HFFc6 (cell line): ENCODE measurements at places on chromosomes 13 and 19.

DNA sequence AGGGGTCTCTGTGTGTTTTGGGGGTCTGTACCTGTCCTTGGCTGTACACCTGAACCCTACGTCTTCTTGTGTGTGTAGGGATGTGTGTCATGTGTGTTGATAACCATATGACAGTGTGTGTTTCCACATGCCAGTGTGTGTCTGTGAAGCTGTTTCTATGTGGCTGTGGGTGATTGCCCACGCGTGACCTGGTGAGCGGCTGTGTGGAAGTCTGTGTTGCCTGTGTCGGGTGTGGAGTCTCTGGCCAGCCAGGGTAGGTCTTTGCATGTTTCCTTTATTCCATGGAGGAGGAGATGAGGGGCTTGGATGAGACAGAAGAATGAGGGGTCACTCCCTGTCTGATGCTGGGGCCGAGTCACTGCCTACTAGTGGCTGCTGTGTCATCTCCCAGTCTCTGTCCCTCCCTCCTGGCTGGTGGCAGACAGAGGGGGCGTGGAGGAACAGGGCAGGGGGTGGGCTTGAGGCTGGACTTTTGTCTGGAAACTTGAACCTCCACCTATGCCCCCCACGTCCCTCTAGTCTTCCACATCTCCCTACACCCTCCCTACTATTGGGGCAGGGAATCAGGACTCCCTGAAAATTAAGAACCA, 2.8 kb upstream of the FOSB start:
- DNase-seq: no peak

- no peak for DNase-seq
Measured at GRCh38 chr19:33000510-33000909, 28.5 kb downstream of the FAAP24 start.

DNA sequence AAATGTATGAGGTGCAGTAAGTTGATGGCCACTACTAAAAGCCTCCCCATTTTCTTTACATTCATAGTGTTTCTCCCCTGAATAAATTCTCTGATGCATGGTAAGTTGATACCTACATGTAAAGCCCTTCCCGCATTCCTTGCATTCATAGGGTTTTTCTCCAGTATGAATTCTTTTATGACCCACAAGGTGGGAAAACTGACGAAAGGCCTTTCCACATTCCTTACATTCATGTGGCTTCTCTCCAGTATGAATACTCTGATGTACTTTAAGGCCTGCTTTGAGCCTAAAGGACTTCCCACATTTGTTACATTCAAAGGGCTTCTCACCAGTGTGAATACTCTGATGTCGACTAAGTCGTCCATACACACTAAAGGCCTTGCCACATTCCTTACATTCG, 20.5 kb downstream of the ZNF607 start:
- DNase-seq: no peak

DNA sequence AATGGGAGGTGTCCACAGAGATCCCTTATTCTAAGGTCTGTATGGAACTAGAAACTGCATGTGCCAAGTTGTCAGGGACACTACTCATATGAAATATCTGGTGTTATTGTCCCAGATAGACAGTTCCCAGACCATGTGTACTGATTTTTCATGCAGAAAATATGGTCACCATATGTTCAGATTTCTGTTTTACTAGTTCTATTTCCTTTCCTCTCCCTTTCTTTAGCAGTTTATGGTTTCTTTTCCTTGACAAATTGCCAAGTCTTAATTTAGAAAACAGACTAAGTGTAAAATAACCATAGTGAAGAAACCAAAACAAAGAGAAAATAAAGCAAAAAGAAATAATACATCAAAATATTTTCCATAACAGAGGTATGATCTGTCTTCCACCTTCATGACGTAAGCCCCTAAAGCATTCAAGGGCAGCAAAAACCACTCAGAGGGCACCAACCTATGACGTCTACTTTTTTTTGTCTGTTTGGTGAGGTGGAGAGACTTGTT, 248.5 kb downstream of the KCTD12 start:
- DNase-seq: peak; percentile 18

GRCh38 chr19:7260161-7260560, 34.1 kb downstream of the INSR start:
- no peak for DNase-seq
